ENCODE measurements at places on chromosomes 6 and 20.

DNA sequence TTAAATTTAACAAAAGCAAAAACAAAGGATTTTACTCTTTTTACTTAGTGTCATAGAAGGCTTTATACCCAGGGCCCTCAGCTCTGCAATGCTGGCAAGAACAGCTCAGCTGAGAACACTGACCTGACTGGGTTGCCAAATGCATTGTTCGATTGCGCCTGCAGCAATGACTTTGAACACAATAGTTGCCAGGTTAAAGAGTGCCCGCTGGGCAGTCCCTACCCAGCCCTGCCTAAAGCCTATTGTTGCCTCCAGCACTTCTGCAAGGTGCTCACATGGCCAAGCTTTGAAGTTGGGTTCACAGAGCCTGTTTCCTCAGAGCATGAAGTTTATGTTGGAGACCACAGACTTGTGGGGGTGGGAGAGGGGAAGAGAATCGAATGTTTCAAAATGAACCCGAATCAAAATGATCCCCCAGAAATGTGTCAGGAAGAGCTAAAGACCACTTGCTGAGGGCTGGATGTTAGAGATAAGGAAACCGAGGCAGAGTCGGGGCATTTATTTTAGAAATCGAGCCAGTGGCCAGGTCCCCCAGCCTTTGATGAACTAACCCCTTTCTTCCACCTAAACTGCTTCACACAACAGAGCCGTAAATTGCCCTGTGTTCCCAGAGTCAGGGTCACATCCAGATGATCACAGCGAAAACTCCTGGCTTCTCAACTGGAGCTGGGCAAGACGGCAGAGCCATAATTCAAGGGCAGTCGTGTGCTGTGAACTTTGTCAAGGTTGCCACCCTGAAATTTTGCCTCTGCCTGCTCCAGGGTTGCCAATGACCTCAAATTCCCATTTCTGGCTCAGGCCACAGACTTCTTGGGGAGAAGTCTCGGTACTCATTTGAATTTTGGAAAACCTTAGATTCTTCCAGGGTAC, 55.0 kb downstream of the FOXA2 start:
- DNase-seq: no peak

- DNase-seq: no peak
Measured at GRCh38 chr6:157157258-157157657, 166.1 kb downstream of the TMEM242 start.

DNA sequence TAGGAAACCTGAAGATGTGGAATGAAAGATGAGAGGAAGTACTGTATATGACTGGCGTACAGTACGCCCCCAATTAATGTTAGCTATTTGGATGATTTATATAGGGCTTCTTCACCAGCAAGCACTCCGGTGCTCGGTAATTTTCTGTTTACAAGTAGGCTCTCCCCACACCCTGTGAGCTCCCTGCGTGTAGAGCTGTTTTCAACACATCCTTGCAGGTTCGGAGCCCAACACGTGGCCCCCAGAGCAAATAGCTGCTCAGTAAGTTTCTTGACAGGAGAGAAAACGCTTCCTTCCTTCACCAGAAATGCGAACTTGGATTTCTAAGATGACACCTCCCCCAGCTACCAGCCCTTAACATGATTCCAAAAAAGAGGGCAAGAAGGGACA, 1.2 kb upstream of the RAB22A start:
- no peak for DNase-seq

DNA sequence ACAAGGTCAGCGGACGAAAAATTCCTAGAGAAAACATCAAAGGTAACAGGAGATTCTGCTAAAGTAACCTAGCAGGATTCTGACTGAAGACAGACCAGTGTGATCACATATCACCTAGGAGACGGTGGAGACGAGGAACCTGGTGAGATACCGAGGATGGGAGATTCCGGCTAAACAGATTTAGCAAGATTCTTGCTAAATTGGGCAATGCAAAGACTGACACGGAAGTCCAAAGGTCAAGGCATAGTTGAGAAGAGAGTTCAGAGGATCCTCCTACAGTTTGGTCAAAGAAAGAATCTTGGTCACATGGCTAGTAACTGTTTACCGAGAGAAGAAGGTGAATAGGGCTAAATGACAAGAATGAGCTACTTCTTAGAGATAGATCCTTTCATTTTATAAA, 61.1 kb downstream of the TMEM170B start:
- DNase-seq: no peak

GRCh38 chr6:36128073-36128472, 2.2 kb upstream of the MAPK13 start:
- DNase-seq: no peak

Measured in activated CD8-positive, alpha-beta memory T cell treated with anti-CD3 and anti-CD28 coated beads for 1 hour (primary cell).